Renal pelvis (tissue), 12 donors: ENCODE measurements at places on chromosomes 11 and 22. TPM values are rescaled to one million over a fixed set of nuclear protein-coding genes. Genes with fewer than 3 reads are reported as not detected.

Gene C11orf16
- 0.90 TPM for polyA plus RNA-seq

Gene MUC6
- 25.6 TPM for polyA plus RNA-seq

Gene ACTN3
- 0.43 TPM for polyA plus RNA-seq

Gene CASP5
- polyA plus RNA-seq = not detected

Gene PIWIL4
- 3.7 TPM for polyA plus RNA-seq

Gene AQP11
- 6.0 TPM for polyA plus RNA-seq

Gene OR5AN1
- 0.01 TPM for polyA plus RNA-seq

Gene ANGPTL5
- polyA plus RNA-seq = not detected

Gene GSC2
- polyA plus RNA-seq = not detected

Gene TEF
- 18.5 TPM for polyA plus RNA-seq
